ENCODE measurements at places on chromosomes 6 and 20.

DNA sequence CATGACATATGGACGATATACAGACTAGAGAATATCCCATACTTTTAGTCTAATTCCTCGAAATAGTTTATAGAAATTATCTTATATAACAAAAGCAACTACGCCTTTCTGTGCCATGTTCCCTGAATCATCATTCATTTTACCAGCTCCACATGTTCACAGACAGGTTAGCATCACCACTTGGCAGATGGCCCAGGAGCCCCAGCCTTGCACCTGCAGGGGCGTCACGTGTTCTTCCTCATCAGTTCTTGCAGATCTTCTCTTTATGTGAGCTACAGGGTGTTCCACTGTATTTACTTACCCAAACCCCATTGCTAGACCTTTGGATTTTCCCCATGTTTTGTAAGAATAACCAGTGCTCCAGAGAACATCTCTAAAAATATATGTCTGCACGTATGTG lies 12.6 kb upstream of the BNIP5 start:
- peak; percentile 20 for DNase-seq

DNA sequence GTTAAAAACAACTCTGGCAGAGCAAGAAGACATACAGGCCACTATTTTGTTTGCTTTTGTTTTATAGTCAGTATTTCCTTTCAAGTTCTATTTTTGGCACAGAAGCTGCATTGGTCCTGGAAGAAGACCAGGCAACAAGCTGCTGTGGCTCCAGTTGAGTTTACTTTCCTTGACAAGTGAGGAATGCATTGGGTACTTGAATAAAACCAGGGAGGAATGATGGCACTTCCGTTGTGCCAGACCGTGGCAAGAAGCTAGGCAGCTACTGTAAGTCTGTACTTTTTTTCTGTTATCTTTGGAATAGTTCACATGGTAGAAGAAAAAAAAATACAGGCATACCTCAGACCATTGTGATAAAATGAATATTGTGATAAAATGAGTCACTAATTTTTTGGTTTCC lies 66.3 kb downstream of the NCOA3 start:
- DNase-seq, result no peak

GRCh38 chr6:99121748-99122147 lies 174.0 kb upstream of the FBXL4 start:
- no peak for DNase-seq

DNA sequence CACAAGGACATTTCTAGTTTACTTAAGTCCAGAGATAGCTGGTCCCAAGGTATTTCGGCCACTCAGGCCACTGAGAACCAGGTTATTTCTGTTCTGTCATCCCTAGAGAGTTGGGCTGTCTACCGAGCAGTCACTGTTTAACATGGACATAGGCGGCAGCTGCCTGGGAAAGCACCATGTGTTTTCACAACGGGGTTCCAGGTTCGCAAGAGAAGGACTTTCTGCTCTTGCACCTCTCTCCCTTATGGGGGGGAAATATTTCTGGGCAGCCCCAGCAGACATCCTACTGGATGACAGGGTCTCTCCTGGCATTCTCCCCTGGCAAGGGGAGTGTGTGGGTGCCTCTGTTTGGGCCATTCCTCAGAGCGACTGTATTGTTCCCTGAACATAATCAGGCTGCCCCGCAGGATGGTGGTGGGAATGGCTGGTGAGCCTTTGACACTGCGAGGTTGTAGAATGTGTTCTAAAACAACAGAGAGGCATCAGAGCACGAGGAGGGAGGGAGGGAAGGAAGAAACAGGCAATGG lies 64.4 kb upstream of the DUSP22 start:
- DNase-seq, result no peak

- no peak for DNase-seq
Observed at GRCh38 chr20:48069596-48069995, 284.3 kb upstream of the SULF2 start.

DNA sequence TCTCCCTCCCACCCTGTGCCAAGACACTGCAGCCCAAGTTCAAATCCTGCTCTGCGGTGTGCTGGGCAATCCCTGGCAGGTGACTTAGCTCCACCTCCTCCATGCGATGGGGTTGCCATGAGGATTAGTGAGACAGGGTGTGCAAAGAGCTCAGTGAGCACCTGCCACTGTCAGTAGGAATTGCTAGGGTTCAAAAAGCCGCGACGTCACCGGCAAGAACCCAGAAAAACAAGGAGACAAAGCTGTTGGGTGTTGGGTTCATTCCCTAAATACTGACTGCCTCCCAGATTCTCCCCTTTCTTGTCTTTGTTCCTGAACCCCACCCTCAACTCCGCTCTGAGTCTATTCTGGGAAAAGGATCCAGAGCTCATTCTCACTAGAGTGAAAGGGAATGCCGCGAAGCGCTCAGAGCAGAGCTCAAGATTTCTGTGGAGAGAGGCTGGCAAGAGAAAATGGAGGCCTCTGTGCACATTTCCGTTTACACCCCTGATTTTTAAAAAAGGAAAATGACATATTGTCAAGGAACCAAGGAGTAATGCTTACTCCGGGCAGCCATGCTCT lies 13.3 kb downstream of the PMEPA1 start:
- no peak for DNase-seq

Measured in occipital lobe (tissue), 3 donors.